ENCODE measurements at places on chromosomes 7 and 10. TPM values are rescaled to one million over a fixed set of nuclear protein-coding genes. Genes with fewer than 3 reads are reported as not detected.

DNA sequence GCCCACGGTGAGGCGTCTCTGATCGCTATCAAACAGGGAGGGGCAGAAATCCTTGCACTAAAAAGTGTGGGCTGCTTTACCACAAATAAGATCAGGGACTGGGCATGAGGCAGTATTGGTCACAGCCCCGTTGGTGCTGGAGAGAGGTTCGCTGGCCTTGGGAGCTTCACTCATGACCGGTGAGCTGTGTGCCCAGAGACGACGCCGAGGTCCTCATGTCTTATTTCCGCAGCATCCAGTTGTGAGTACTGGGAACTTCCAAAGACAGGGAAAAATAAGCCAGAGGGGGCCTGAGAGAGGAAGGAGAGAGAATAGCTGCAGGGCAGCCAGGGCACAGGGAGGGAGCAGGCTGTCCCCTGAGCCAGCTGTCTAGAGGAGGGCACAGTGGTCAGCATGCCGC, 154.2 kb upstream of the PRKCQ start:
- DNase-seq = no peak

ACSM6 gene
- total RNA-seq = not detected

GRCh38 chr10:18164093-18164492, 23.9 kb downstream of the CACNB2 start:
- DNase-seq = no peak

OR2A5 gene
- total RNA-seq = not detected

GHRHR gene
- total RNA-seq = not detected

DNA sequence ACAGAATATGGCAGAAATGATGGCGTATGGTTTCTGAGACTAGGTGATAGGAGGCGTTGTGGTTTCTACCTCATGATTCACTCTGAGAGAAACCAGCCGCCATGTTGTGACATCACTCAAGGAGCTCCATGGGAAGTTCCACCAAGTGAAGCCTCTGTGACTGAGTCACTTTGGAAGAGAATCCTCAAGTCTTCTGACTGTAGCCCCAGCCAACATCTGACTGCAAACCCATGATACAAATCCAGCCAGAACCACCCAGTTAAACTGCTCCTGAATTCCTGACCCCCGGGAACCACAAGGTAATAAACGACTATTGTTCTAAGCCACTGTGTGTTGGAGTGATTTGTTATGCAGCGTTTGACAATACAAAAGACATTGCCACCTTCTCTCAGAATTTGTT, 91.1 kb upstream of the CARD11 start:
- DNase-seq = no peak

RARRES2 gene
- total RNA-seq = not detected

DNA sequence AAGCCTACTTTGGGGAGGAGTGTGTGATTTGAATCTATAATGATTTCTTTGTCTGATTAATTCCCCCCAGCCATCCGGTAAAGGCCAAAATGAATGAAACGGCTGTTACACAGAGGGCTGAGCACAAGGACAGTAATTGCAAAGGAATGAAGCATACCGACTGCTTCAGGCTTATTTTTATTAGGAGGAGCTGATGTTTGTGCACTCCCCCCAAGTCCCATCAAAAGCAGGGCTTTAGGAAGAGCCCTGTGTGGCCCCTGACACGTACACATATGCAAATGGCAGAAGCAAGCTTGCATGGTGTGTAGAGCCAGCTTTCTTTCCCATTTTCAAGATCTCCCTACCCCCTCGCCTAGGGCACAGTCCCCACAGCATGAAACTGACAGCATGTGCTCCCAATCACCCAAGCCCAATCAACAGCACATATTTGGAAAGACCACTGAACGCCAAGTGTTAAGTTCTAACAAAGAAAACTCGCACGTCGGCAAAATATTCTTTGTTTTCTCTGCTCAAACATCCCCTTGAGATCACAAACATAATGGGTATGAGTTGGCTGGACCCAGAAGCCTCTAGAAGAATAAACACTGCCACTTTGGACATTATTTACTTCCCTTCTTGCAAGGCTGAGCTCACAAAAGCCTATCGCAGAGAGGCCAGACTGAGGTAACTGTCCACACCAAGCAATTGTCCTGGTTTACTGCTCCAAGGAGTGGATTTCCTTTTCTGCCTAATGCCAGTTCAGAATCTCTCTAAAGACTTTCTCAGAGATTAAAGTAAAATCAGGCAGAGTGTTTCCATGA, 143.0 kb downstream of the CUBN start:
- DNase-seq = peak; percentile 87

DNA sequence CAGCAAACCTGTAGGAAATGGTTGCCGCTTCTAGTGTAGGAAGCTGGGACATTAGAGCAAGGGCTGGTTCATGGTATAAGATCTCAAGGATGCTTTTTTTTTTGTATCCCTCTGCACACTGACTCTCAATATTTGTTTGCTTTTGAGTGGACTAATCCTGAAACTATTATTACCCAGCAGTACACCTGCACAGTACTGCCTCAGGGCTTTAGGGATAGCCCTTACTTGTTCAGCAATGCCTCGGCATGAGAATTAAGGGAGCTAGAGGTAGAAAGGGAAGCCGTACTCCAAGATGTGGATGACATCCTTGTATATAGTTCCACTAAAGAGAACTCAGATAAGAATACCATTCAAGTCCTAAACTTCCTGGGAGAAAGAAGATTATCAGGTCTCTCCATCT, 70.5 kb downstream of the COPG2 start:
- peak; percentile 47 for DNase-seq

IDI2 gene
- total RNA-seq = not detected

DLX6 gene
- not detected for total RNA-seq
